ENCODE measurements at places on chromosomes 5 and 9.

DNA sequence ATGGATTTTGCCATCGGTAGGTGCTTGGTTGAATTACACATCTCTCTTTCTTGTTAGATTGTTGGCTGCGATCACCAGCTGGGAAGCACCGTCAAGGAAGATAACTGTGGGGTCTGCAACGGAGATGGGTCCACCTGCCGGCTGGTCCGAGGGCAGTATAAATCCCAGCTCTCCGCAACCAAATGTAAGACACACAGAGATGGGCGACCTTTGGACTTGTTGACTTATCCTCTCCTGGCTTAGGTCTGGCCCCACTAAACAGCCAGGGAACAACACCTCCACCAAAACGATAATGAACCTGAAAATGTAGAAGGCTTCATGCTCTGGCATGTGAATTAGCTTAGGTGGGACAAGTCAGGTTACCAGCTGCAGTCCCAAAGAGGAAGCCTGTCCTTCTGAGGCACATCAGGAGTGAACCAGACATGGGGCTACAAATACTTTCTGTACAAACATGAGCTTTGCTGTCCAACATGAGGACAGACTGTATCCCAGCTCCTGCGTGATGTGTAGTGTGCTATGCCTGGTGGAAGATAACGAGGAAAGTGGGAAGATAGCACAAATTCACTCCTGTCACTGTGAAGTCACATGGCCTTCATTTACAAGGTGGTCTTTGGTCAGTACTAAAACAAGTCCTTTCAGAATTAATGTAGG is 148.4 kb downstream of the ADAMTSL1 start:
- DNase-seq = no peak

- no peak for DNase-seq
These were observed 287.0 kb downstream of the DMRT2 start for GRCh38 chr9:1337169-1337568.

DNA sequence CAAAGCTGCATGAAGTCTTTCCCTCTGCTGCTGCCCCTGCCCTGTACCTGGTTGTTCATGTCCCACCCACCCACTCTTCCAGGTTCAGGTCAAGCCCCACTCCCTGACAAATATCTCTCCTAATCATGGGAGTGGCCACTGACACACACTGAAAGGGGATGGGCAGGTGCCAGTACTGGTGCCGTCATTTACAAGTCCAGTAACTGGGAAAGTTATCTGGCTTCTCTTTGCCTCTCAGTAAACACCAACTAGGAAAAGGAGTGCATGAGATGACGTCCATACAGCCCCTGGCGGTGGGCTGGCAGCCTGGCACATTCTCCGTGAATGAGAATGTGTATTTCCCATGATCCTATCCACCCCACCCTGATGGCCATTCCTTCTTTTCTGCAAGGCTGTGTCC is 225.2 kb downstream of the FSTL4 start:
- no peak for DNase-seq

- DNase-seq = no peak
These were observed 57.5 kb upstream of the NCS1 start for GRCh38 chr9:130114741-130115140.

- DNase-seq = no peak
These were observed 163.7 kb downstream of the COL23A1 start for GRCh38 chr5:178426326-178427130.

DNA sequence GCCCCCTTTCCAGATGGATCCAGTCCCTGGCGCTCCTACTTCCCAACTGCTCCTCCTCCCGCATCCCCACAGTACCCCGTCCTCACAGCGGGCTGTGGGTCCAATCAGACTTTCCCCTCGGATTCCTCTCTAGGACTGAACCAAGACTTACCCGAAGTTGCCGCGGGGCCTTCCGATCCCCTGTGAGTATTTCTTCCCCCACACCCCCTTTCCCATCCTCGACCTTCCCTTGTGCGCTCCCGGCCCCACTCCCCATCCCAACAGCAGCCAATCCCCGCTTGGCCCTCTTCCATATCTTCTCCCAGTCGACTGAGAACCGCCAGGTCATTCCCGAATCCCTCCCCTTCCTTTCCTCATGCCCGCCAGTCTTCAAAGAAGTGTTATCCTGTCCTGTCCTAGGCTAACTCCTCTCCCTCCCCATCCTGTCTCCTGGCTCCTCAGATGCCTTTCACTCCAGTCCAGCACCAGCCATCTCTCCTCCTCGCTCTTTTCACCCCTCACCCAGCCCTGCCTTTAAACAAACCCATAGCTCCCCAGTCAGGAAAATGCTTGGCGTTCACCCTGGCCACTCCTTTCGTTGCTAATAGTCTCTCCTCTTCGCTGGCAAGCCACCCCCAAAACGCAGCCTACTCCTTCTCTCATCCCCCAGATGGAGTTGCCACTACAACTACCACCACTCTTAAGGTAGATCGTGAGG is 646 bp downstream of the SWI5 start:
- no peak for DNase-seq

DNA sequence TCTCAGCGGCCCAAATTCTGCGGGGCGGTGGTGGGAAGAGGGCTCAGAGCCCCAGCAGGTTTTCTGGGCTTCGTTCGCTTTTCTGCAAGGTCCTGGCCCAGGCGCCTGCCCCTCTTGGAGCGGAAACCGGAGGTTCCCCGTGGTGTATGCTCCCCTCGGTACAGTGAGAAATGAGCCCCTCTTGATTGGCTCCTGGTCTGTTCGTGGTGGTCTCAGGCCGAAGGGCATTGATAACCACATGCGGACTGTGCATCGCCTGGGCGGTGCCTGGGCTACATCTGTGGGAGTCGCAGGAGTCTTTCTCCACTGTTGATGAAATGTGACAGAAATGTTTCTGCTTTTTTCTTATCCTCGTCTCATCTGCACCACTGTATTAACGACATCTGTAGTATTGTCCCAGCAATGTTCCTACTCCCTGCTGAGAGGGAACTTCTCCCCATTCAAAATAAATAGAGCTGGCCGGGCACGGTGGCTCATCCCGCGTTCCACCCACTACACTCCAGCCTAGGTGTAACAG is 682 bp downstream of the MAN1B1 start:
- no peak for DNase-seq

- DNase-seq = no peak
These were observed 157.3 kb upstream of the ALDH1B1 start for GRCh38 chr9:38235244-38235643.
